ENCODE measurements at places on chromosomes 7 and 10. TPM values are rescaled to one million over a fixed set of nuclear protein-coding genes. Genes with fewer than 3 reads are reported as not detected.

PLPP4 gene
- not detected for total RNA-seq

TMEM196 gene
- total RNA-seq, result not detected

CYP2E1 gene
- total RNA-seq, result 0.64 TPM

ABCB1 gene
- 39.5 TPM for total RNA-seq

SPDYE1 gene
- not detected for total RNA-seq

CABCOCO1 gene
- total RNA-seq, result not detected

NRCAM gene
- total RNA-seq, result 2.5 TPM

SUN3 gene
- total RNA-seq, result not detected

PLAC9 gene
- 5.7 TPM for total RNA-seq

TAS2R4 gene
- total RNA-seq, result 1.2 TPM

NYAP1 gene
- not detected for total RNA-seq

ADAP1 gene
- total RNA-seq, result 143 TPM

A1CF gene
- total RNA-seq, result 58.9 TPM

WNT2 gene
- total RNA-seq, result not detected

MUC3A gene
- total RNA-seq, result 53.7 TPM

NXPH1 gene
- total RNA-seq, result not detected

OPN1SW gene
- not detected for total RNA-seq

RNF148 gene
- total RNA-seq, result 1.4 TPM

GIMAP1 gene
- 3.0 TPM for total RNA-seq

OPALIN gene
- total RNA-seq, result not detected

GHITM gene
- 272 TPM for total RNA-seq

PON3 gene
- total RNA-seq, result 0.60 TPM

OR6B1 gene
- not detected for total RNA-seq

COL17A1 gene
- 36.0 TPM for total RNA-seq

DDC gene
- 42.1 TPM for total RNA-seq

SLC16A12 gene
- total RNA-seq, result not detected

EBLN1 gene
- not detected for total RNA-seq

PRSS2 gene
- total RNA-seq, result not detected

GPR15LG gene
- 197 TPM for total RNA-seq

FBXL13 gene
- total RNA-seq, result 6.8 TPM

CCDC7 gene
- 15.1 TPM for total RNA-seq

TRIM24 gene
- 26.9 TPM for total RNA-seq

AP5Z1 gene
- total RNA-seq, result 111 TPM

CPA2 gene
- not detected for total RNA-seq

TRPV5 gene
- not detected for total RNA-seq

CPED1 gene
- total RNA-seq, result 13.3 TPM

C10orf67 gene
- total RNA-seq, result not detected

CDC14C gene
- total RNA-seq, result not detected

GCK gene
- total RNA-seq, result 0.96 TPM

CTAGE4 gene
- 7.8 TPM for total RNA-seq

CCDC3 gene
- total RNA-seq, result 2.2 TPM

Measured in transverse colon (tissue), 4 donors.